Adrenal gland (tissue), 19 donors: ENCODE measurements at places on chromosomes 7 and 10. TPM values are rescaled to one million over a fixed set of nuclear protein-coding genes. Genes with fewer than 3 reads are reported as not detected.

Gene SUGCT
- 96.4 TPM for total RNA-seq

Gene LIPK
- not detected for total RNA-seq

Gene TET1
- 1.1 TPM for total RNA-seq

Gene MCU
- total RNA-seq: 12.9 TPM

Gene CPEB3
- total RNA-seq: 4.1 TPM

Gene CTAGE6
- total RNA-seq: not detected

Gene TAS2R4
- 0.41 TPM for total RNA-seq

Gene TYSND1
- total RNA-seq: 16.4 TPM

Gene ELAPOR2
- 8.4 TPM for total RNA-seq

Gene FRMD4A
- total RNA-seq: 9.8 TPM

Gene PDZD7
- total RNA-seq: 1.9 TPM

Gene GRID1
- total RNA-seq: 3.0 TPM

Gene CALY
- total RNA-seq: 17.8 TPM

Gene RABGEF1
- total RNA-seq: 47.0 TPM

Gene HECW1
- total RNA-seq: not detected

Gene ZNF804B
- not detected for total RNA-seq

Gene FGFBP3
- total RNA-seq: 0.26 TPM

Gene HOXA6
- total RNA-seq: 20.2 TPM

Gene EPHB6
- total RNA-seq: 3.9 TPM

Gene ADCK2
- 11.4 TPM for total RNA-seq

Gene TAS2R39
- total RNA-seq: not detected

Gene SPDYE3
- total RNA-seq: not detected

Gene CFAP58
- 0.11 TPM for total RNA-seq

Gene USP6NL
- 20.7 TPM for total RNA-seq

Gene C10orf90
- total RNA-seq: not detected

Gene OR9A2
- 0.78 TPM for total RNA-seq

Gene HMX2
- not detected for total RNA-seq

Gene HIP1
- 24.3 TPM for total RNA-seq

Gene OR2A5
- total RNA-seq: not detected

Gene PSAP
- 3,452 TPM for total RNA-seq

Gene C10orf67
- not detected for total RNA-seq

Gene CNPY1
- total RNA-seq: not detected

Gene STEAP1B
- 1.0 TPM for total RNA-seq

Gene TMEM26
- total RNA-seq: 3.6 TPM

Gene TCTN3
- 45.7 TPM for total RNA-seq

Gene LRRC18
- total RNA-seq: not detected
